Vagina (tissue), 2 donors: ENCODE measurements at places on chromosomes 4 and X. TPM values are rescaled to one million over a fixed set of nuclear protein-coding genes. Genes with fewer than 3 reads are reported as not detected.

The CT47B1 gene
- total RNA-seq = not detected

GRCh38 chr4:137583671-137584070, 51.4 kb upstream of the PCDH18 start:
- H3K4me1 ChIP-seq = no peaks in the 10 kb centered on the region
- no peaks in the 10 kb centered on the region for H3K36me3 ChIP-seq
- H3K27ac ChIP-seq = peak overlapping the region; percentile 3
- H3K27me3 ChIP-seq = no peaks in the 10 kb centered on the region

- peaks cover 6% of the 10 kb centered on the region for H3K4me1 ChIP-seq
- no peak for DNase-seq
- no peak overlapping the region for H3K4me3 ChIP-seq
- no peaks in the 10 kb centered on the region for H3K36me3 ChIP-seq
- no peaks in the 10 kb centered on the region for H3K27me3 ChIP-seq
Observed at GRCh38 chr4:141081921-141082395, 51.3 kb downstream of the RNF150 start.

DNA sequence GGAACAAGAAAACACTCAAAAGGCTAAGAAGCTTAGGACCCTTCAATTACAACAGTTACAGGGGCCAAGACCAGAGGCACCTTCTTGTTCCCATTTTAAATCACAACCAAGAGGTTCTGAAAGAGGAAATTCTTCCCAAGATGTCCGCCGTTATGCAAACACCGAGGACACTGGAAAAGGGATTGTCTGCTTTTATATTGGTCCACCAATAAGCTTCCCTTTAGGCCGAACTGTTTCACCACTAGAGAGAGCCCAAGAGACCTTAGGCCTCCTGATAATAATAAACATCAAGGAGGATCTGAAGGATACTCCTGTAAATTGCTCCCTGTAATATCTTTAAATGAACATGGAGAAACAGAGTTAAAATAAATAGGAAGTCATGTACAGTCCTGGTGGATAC, 92.6 kb upstream of the NLRP2B start:
- no peak overlapping the region for H3K4me3 ChIP-seq
- no peaks in the 10 kb centered on the region for H3K4me1 ChIP-seq
- no peak for DNase-seq
- no peak overlapping the region for H3K27ac ChIP-seq
- H3K27me3 ChIP-seq = no peaks in the 10 kb centered on the region

GRCh38 chr4:111605111-111605510, 540.1 kb upstream of the FAM241A start:
- H3K27ac ChIP-seq = no peak overlapping the region
- H3K4me3 ChIP-seq = no peak overlapping the region
- no peak for DNase-seq
- no peaks in the 10 kb centered on the region for H3K4me1 ChIP-seq
- H3K27me3 ChIP-seq = no peaks in the 10 kb centered on the region
